Osteoblast (primary cell): ENCODE measurements at places on chromosomes 6 and 20. TPM values are rescaled to one million over a fixed set of nuclear protein-coding genes. Genes with fewer than 3 reads are reported as not detected.

DNA sequence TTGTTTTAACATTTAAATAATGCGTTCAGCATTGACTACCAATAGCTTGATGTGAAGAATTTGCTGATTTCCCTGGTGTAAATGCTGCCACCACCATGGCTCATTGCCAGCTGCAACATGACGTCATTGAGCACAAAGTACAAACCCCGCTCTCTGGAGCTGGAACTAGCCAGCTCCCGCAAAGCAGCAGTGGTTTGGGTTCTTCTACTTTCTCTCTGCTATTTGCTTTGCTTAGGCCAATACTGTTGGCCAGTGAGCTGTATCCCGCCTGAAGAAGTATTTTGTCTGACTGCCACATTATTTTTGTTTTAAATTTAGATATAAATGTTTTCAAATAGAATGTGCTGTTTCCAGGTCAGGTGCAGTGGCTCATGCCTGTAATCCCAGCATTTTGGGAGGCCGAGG lies 47.4 kb upstream of the KIF13A start:
- H3K36me3 ChIP-seq: no peaks in the 10 kb centered on the region
- DNase-seq: no peak

The EPPIN gene
- not detected in 2 replicates for total RNA-seq

The TMEM244 gene
- not detected in 2 replicates for total RNA-seq

The TAGAP gene
- total RNA-seq: not detected in 2 replicates

- H3K36me3 ChIP-seq: no peaks in the 10 kb centered on the region
- no peaks in the 10 kb centered on the region for H3K4me1 ChIP-seq
- no peak overlapping the region for H3K27ac ChIP-seq
- DNase-seq: no peak
- no peak overlapping the region for H3K4me3 ChIP-seq
Measured at GRCh38 chr6:166852451-166852975, 103.8 kb downstream of the RNASET2 start.

GRCh38 chr20:14951707-14952418 lies 614.5 kb upstream of the FLRT3 start:
- no peak overlapping the region for H3K4me3 ChIP-seq
- H3K27ac ChIP-seq: no peak overlapping the region
- no peaks in the 10 kb centered on the region for H3K36me3 ChIP-seq
- H3K4me1 ChIP-seq: no peaks in the 10 kb centered on the region

DNA sequence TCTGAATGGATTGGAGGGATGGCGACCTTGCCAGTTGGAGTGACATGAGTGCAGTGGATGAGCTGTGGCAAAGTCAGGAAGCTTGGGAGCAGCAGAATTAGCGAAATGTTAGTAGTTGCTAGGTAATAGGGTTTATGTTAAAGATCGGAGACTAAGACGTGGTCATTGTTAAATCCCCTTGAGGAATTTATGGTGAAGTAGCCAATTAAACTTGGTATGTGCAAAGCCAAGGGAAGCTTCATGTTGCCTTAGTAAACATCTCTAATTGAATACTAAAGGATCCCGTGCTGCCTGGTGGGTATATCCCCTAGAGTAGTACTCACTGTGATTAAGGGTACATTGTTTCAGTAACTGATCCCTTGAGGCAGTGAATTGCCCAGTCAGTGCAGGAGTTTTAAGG lies 106.0 kb downstream of the PRIM2 start:
- no peaks in the 10 kb centered on the region for H3K27me3 ChIP-seq
- H3K4me1 ChIP-seq: peaks cover 17% of the 10 kb centered on the region
- H3K27ac ChIP-seq: peak overlapping the region; percentile 13
- peak; percentile 9 for DNase-seq
- no peak overlapping the region for H3K4me3 ChIP-seq

The SRC gene
- total RNA-seq: 22.1 and 22.4 TPM in 2 replicates

GRCh38 chr6:99603421-99604165 lies 3.0 kb upstream of the PRDM13 start:
- peak overlapping the region; percentile 46 for H3K4me3 ChIP-seq
- no peak for DNase-seq
- peaks cover 97% of the 10 kb centered on the region for H3K27me3 ChIP-seq
- H3K4me1 ChIP-seq: peaks cover 13% of the 10 kb centered on the region

- peaks cover 6% of the 10 kb centered on the region for H3K4me1 ChIP-seq
- peaks cover 19% of the 10 kb centered on the region for H3K27me3 ChIP-seq
- no peak overlapping the region for H3K27ac ChIP-seq
- H3K36me3 ChIP-seq: no peaks in the 10 kb centered on the region
Measured at GRCh38 chr6:106745197-106745770, 115.9 kb downstream of the QRSL1 start.

DNA sequence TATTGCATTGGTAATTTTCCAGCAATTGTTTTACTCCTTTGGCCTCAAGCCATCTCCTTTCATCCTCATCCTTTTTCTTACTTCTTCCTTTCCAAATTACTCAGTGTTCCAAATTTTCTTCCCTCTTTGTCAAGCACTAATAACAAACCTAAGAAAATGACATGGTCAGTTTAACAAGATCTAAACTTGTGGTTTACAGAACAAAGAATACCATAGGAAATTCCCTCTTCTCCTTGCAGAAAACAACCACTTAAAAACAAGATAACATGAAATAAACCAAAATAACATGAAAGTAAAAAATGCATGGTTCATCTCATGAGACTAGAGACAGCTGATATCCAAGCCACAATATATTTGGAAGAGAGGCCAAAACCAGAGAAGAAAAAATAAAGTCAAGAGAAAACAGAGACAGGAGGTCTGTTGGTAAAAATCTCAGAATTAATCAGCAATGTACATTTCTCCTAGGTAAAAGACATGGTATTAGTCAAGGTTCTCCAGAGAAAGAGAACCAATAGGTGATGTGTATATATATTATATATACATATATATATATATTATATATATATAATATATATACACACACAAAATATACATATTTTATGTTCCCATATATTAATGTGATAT lies 51.0 kb upstream of the SENP6 start:
- no peak overlapping the region for H3K4me3 ChIP-seq
- H3K27me3 ChIP-seq: no peaks in the 10 kb centered on the region
- no peaks in the 10 kb centered on the region for H3K4me1 ChIP-seq
- H3K36me3 ChIP-seq: no peaks in the 10 kb centered on the region

The OLIG3 gene
- not detected in 2 replicates for total RNA-seq

- no peak overlapping the region for H3K27ac ChIP-seq
- no peak for DNase-seq
- no peak overlapping the region for H3K4me3 ChIP-seq
- no peaks in the 10 kb centered on the region for H3K36me3 ChIP-seq
Measured at GRCh38 chr20:63540417-63541186, 3.4 kb upstream of the PTK6 start.

GRCh38 chr6:24125980-24126379 lies at the start of gene NRSN1:
Gene NRSN1 (plus strand): TSS chr6:24126215. CDS start chr6:24134328, 8,113 bp downstream.
- H3K36me3 ChIP-seq: no peaks in the 10 kb centered on the region
- H3K27me3 ChIP-seq: no peaks in the 10 kb centered on the region
- no peak within 1 kb of the TSS for H3K4me3 ChIP-seq
- peak; percentile 59 for DNase-seq

The BMP7 gene
- not detected in 2 replicates for total RNA-seq

GRCh38 chr6:145475794-145476396 lies 259.4 kb downstream of the EPM2A start:
- H3K4me1 ChIP-seq: no peaks in the 10 kb centered on the region
- H3K4me3 ChIP-seq: no peak overlapping the region
- no peak overlapping the region for H3K27ac ChIP-seq
- no peaks in the 10 kb centered on the region for H3K36me3 ChIP-seq

The GSTA3 gene
- not detected in 2 replicates for total RNA-seq

DNA sequence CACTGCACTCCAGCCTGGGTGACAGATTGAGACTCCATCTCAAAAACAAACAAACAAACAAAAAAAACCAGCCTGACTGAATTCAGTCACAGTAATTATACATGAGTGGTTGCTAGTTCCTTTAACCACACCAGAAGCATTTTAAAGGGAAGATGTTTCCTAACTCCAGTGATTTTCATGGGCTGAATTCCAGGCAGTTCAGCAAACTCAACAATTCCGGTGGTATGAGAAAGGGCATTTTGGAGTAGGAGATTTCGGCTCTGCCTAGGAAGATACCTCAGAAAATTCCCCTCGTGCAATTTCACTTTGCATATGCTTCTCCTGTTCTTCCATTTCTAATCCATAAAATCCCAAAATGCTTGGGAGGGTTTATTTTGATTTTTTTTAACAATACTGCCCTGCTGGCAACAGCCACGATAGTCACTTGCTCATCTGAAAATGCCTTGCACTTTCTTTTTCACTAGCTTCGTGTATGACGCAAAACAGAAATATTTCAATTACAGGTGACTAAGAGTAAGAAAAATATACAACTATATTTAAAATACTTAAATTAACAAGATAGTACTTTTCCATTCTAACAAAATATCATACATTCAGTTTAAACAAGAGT lies 48.3 kb upstream of the IPCEF1 start:
- peaks cover 35% of the 10 kb centered on the region for H3K4me1 ChIP-seq
- H3K27ac ChIP-seq: peak overlapping the region; percentile 81
- H3K36me3 ChIP-seq: peaks cover 4% of the 10 kb centered on the region
- H3K27me3 ChIP-seq: no peaks in the 10 kb centered on the region
- DNase-seq: peak; percentile 59

DNA sequence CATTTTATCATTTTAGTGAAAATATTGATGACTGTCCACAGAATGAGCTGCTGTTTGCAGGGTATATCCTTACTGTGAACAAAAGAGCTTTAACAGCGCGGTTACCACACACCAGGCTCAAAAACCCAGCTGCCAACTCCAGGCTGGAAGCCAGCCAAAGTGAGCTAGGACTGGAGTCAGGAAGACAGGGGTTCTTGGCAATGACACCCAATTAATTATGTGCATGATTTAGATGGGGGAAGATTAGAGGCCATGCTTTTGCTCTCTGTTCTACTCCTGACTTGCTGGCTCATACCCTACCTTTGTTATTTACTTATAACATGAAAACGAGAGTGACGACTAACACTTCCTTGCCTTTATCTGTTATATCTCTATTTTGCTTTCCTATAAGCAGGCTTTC lies 128.9 kb upstream of the SHLD1 start:
- H3K4me3 ChIP-seq: no peak overlapping the region
- no peaks in the 10 kb centered on the region for H3K4me1 ChIP-seq
- H3K36me3 ChIP-seq: no peaks in the 10 kb centered on the region
- no peak overlapping the region for H3K27ac ChIP-seq
- DNase-seq: no peak
- no peaks in the 10 kb centered on the region for H3K27me3 ChIP-seq

- no peaks in the 10 kb centered on the region for H3K27me3 ChIP-seq
- H3K27ac ChIP-seq: no peak overlapping the region
- no peak for DNase-seq
- H3K4me1 ChIP-seq: peaks cover 10% of the 10 kb centered on the region
- no peaks in the 10 kb centered on the region for H3K36me3 ChIP-seq
Measured at GRCh38 chr6:52642368-52642767, 28.5 kb upstream of the TMEM14A start.

DNA sequence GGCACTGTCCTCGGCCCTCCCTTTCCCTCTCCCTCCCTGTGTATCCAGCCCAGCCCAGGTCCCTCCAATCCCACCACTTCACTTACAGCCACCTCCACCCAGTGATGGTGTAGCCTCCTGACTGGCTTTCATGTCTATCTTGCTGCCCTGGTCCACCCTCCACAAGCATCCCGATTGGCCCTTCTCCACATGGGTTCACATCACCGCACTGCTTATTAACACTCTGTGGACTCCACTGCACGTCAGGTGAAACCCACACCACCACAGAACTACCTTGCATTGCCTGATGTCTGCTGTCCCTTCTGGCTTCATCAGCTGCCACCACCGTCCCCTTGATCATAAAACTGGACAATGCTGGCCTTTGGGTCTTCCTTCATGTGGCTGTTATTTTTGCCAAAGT lies 220.4 kb upstream of the ARID1B start:
- no peaks in the 10 kb centered on the region for H3K4me1 ChIP-seq
- no peak overlapping the region for H3K27ac ChIP-seq
- H3K36me3 ChIP-seq: no peaks in the 10 kb centered on the region

DNA sequence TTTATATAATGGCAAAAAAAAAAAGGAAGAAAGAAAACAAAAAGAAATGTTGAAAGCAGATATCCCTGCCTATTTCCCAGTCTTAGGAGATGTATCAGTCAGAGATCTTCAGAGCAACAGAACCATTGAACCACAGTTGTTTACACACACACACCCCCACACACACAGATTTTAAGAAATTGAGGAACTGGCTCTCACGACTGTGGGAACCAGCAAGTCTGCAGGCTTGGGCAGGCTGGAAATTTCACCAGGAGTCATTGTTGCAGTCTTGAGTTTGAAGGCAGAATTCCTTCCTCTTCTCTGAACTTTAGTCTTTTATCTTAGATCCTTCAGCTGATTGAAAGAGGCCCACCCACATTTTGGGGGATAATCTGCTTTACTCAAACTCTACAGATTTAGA lies 380.9 kb downstream of the CDKAL1 start:
- peaks cover 5% of the 10 kb centered on the region for H3K4me1 ChIP-seq
- no peaks in the 10 kb centered on the region for H3K36me3 ChIP-seq
- no peak for DNase-seq
- no peak overlapping the region for H3K4me3 ChIP-seq
- H3K27ac ChIP-seq: no peak overlapping the region
- H3K27me3 ChIP-seq: no peaks in the 10 kb centered on the region

GRCh38 chr20:62368976-62369814 lies 2.1 kb upstream of the LAMA5 start:
- DNase-seq: peak; percentile 97
- no peak overlapping the region for H3K27ac ChIP-seq
- no peaks in the 10 kb centered on the region for H3K36me3 ChIP-seq
- peaks cover 29% of the 10 kb centered on the region for H3K27me3 ChIP-seq
- peaks cover 33% of the 10 kb centered on the region for H3K4me1 ChIP-seq
